Activated T-helper 1 cell treated with anti-CD3 and anti-CD28 coated beads, Interleukin-12 subunit alpha, Interleukin-12 subunit beta, Interleukin-2, Interleukin-4 antibody, amounts not matched to agents 30 ng/mL and 10 ng/mL and 1 ng/mL, durations not matched to agents 14 hours and 24 hours and 36 hours (primary cell): ENCODE measurements at places on chromosomes 3 and 15. TPM values are rescaled to one million over a fixed set of nuclear protein-coding genes. Genes with fewer than 3 reads are reported as not detected.

The KY gene
- not detected in 2 replicates for total RNA-seq

GRCh38 chr15:67707520-67708283 lies 117.6 kb upstream of the SKOR1 start:
- DNase-seq: no peak

DNA sequence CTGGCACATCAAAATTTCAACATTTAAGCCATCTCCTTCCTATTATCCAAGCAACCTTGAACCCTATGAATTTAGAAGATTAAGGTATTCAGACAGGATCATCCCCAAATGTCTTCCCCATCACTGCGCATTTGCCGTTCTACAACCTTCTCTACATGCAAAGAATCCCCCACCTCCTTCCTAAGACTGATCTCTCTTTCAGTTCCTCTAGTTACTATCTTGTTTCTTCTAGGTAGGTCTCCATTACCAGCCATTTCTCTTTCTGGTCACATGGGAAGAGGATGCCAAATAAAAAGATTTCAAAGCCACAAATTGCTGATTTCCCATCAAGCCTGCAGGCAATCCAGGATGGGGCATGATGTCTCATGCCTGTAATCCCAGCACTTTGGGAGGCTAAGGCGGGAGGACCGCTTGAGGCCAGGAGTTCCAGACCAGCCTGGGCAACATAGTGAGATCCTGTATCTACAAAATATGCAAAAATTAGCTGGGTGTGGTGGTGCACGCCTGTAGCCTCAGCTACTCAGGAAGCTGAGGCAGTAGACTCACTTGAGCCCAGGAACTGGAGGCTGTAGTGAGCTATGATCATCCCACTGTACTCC lies 29.7 kb upstream of the MTMR10 start:
- DNase-seq: no peak

DNA sequence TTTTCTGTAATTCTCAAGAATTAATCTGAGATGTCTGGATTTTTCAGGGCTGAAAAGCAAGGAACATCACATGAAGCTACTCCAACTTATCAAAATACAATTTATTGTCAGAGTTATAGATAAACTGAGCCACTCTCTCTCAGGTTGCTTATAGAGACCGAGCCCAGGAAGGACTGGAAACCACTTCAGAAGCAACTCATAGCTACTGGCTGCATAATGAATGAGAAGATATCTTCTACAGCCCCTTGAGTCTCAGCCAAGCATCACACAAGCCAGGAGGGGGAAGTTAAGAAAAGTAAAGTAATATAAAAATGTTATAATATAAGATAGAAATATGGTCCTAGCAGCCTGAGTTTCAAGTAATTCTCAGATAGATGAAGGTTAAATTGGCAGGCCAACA lies 186.0 kb downstream of the TNIK start:
- DNase-seq: no peak

GRCh38 chr3:6542795-6543194 lies 318.1 kb upstream of the GRM7 start:
- no peak for DNase-seq

The ATP1B3 gene
- 197 and 231 TPM in 2 replicates for total RNA-seq

- DNase-seq: no peak
These were observed 225.6 kb upstream of the TLE3 start for GRCh38 chr15:70323111-70323851.

The LDHAL6B gene
- total RNA-seq: not detected in 2 replicates

- no peak for DNase-seq
These were observed 507.8 kb upstream of the DPH6 start for GRCh38 chr15:36053746-36054145.

The TTLL13 gene
- 0.29 and 0.65 TPM in 2 replicates for total RNA-seq
